ENCODE measurements at places on chromosomes 4 and X. TPM values are rescaled to one million over a fixed set of nuclear protein-coding genes. Genes with fewer than 3 reads are reported as not detected.

ANK2 gene
- total RNA-seq = 4.1 TPM

ASMT gene
- total RNA-seq = not detected

DNA sequence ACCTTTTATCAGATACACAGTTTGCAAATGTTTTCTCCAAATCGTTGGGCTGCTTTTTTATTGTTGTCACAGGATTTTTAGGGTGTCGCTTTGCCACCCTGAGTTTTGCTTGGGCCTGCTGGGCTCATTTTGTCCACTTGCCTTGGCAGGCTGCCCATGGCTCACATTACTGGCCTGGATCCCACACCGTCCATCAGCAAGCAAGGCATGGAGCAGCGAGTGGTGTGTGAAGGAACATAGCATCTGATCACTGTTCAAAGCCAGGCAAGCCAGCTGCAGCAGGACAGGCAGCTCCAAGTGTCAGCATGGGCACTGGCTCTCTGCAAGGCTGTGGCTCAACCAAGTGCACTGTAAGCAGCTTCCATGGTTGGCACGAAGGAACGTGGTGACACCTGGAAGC is 261.4 kb upstream of the TECRL start:
- DNase-seq = no peak

DNA sequence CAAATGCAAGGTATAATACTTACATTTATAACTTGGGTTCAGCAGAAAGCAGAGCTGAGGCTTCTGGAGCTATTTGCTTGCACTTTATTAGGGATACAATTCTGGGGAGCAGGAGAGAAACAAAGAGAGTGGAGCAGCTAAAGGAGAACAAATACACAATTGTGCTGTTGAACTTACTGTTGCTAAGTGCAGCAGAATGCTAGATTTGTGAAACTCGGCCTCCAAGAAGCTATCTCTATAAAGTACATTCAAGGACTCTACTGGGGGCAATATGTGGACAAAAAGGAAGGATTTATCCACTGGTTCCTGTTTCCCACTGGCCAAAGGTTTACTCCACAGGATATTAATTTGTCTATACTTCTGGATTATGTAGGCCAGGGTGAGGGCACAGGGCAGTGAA is 86.8 kb downstream of the PPP1R2C start:
- DNase-seq = no peak

GRCh38 chr4:3868211-3869173 is 102.3 kb downstream of the ADRA2C start:
- DNase-seq = no peak

- DNase-seq = no peak
These were observed 166.8 kb downstream of the BCOR start for GRCh38 chrX:39930786-39931528.

All from glomerular endothelial cell (primary cell).